Fibroblast of villous mesenchyme (primary cell): ENCODE measurements at places on chromosomes 7 and 10.

- no peak for DNase-seq
Measured at GRCh38 chr10:48210391-48210790, 64.1 kb downstream of the FRMPD2 start.

- no peak for DNase-seq
Measured at GRCh38 chr7:119562839-119563238, 710.1 kb upstream of the KCND2 start.

DNA sequence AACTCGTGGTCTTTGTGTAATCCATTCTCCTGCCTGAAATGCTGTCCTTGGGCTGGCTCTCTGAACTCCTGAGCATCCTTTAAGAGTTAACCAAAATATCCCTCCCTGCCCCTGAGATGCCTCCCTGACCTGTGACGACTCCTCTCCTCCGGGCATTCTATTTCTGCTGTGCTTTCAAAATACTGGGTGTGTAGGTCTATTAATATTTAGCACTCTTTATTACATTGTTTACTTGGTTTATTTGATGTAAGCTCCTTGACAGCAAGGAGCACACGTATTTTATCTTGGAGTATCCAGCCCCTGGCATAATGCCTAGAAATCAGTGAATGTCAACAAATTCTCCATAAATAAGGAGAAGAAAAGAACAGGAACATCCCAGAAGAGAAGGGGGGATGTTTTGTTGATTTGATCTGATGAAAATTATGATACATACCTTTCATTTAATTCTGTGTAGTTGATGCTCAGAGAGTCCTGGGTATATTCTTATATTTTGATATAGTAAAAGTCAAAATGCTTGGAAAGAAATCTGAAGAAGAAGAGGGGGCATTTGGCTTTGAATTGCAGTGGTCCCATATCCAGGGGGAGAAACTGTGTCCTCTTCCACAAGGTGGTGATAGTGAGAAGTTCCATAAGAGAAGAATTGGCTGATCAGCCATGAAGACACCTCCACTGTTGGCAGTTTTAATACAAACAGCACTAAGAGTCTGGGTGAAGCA lies 107.7 kb upstream of the MPP7 start:
- DNase-seq: peak; percentile 7

DNA sequence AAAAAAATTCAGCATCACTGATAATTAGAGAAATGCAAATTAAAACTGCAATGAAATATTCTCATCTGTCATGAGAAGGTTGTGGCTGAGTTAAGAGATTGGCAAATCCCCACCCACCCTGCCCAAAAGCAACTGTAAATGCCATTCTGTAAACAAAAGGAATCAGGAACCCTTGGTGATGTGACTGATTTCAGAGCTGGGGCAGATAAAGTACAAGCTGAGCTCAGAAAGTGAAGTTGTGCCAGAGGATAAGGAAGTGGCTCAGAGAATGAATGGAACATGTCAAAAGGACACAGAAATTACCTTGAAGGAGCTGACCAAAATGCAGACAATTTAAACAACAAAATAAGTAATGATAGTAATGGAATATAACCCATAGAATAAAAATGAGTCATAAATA lies 32.7 kb upstream of the ARMS2 start:
- no peak for DNase-seq

GRCh38 chr10:43892062-43892770 lies 243.5 kb upstream of the ZNF32 start:
- peak; percentile 42 for DNase-seq

DNA sequence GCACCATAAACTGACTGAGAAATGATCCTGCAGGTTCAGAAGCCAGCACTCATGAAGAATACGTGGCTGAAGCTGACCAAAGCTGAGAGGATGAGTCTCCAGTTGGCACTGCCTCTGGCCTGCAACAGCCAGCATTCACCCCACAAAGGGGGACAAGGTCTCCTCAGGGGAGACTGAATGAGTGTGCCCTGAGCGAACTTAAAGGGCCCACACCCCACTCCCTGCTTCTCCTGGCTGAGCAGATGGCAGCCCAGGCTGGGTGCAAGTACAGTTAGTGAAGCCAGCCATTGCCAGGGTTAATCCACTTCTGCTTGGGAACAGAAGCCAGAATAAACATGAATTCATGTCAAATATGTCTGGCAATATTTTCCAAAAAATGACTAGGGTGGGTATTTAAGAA lies 98.1 kb downstream of the PPP1R17 start:
- DNase-seq: no peak

DNA sequence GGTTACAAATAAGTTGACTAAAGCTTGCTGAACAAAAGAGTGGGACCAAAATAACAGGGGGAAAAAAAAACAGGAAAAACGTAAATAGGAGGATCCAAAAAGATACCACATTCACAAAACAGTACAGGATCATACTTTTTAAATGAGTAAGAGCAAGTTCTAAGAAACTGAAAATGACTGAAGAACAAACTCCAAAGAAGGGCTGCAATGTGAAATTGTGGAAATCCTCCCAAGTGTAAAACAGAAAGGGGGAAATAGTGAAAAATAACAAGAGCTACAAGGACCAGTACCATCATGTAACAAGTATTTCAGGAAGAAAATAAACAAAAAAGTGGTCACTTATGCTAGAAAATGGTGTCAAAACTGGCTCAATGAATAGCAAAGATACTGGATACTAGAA lies 46.3 kb downstream of the PDSS1 start:
- DNase-seq: no peak

DNA sequence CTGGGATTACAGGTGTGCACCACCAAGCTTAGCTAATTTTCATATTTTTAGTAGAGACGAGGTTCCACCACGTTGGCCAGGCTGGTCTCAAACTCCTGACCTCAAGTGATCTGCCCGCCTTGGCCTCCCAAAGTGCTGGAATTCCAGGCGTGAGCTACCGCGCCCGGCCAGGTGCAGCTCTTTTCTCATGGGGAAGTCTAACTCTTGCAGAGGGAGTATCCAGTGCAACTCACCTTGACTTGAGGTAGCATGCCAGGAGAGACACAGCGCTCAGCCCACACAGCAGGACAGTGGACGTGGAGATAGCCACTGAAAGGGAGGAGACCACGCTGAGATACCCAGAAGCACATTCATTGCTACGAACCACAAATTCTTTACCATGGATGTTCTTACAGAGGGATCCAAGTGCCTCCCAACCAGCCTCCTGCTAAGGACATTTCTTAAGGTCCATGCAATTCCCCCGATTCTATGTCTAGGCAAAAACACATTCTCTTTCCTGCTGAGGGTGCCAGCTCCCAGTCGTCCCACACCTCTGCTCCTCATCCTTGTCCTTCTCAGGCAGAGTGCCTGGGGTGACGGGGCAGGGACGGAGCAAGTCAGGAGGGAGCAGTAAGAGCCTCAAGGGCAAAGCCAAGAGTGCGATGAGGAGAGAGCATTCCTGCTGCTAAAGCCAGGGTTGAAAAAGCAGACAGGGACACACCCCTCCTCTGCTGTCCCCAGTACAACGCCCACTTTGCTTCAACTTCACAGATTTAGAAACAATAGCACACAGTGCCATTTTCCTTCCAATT lies 21.0 kb downstream of the IL15RA start:
- DNase-seq: no peak

DNA sequence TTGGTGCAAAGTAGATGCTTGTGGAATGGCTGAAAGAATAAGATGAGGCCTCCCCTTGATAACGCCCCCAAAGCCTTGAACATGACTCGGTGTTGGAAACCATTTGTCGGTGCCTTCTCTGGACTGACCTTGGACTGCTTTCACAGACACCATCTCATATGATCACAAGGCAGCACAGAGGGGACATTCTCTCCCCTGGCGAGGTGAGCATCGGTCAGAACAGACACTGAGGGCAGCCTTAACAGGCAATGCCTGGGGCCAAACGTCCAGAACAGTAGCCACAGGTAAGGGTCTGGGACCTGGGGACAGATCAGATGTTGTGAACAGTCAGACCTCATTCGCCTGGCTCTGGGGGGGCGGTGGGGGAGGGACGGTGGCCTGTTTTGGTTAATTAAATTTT lies 2.8 kb upstream of the TRRAP start:
- DNase-seq: no peak

GRCh38 chr7:22230238-22230637 lies 126.7 kb downstream of the RAPGEF5 start:
- no peak for DNase-seq

DNA sequence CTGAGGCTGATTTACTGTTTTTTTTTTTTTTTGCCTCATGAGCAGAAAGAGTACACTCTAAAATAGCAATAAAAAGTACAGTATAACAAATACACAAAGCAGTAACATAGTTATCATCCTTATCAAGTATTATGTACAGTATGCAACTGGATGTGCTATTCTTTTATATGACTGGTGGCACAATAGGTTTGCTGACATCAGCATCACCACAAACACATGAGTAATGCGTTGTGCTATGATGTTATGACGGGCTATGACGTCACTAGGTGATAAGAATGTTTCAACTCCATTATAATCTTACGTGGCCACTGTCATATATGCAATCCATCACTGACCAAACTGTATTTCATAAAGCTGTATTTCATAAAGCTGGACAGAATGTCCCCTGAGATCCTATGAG lies 189.2 kb upstream of the GLI3 start:
- DNase-seq: peak; percentile 42

GRCh38 chr10:24153031-24153430 lies 55.9 kb upstream of the KIAA1217 start:
- DNase-seq: peak; percentile 26

DNA sequence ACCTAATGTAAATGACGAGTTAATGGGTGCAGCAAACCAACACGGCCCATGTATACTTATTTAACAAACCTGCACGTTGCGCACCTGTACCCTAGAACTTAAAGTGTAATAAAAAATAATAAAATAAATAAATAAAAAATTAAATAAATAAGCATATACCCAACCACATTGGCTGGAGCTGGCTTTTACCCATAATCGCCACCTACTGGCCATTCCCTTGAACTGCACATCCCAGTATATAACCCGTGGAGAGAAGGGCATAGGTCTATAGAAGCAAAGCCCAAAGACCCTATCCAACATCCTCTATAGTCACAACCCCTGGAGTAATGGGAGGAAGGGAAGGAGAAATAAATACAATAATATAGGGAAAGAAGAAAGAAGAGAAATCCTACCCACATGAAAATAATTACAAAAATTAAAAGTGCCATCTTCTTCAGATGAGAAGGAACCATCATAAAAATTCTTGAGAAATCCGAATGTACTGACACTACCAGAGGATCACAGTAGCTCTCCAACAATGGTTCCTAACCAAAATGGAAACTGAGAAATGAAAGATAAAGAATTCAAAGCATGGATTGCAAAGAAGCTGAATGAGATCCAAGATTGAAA lies 65.6 kb downstream of the TWIST1 start:
- DNase-seq: peak; percentile 30

- DNase-seq: no peak
Measured at GRCh38 chr10:65340340-65340739, 1585.5 kb upstream of the LRRTM3 start.

- no peak for DNase-seq
Measured at GRCh38 chr7:106287786-106288185, 3.0 kb upstream of the NAMPT start.

DNA sequence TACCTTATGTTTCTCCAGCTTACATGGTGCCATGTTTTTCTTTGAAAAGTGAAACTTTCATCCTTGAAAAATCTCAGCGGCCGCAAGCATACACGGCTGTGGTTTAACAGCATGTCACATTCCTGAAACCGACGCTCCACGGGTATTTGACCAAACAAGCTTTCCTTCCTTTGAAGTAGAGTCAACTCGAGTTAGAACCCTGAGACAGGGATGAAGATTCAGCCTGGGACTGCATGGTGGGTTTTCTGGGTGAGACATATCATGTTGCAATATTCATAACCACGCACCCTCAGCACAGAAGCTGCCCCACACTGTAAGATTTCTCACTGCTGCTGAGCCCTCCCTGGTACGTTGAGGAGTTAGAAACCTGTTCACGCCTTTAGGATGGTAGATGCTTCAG lies 8.1 kb downstream of the CYP26A1 start:
- DNase-seq: peak; percentile 15

- peak; percentile 54 for DNase-seq
Measured at GRCh38 chr7:38186593-38187314, 8.7 kb downstream of the STARD3NL start.

DNA sequence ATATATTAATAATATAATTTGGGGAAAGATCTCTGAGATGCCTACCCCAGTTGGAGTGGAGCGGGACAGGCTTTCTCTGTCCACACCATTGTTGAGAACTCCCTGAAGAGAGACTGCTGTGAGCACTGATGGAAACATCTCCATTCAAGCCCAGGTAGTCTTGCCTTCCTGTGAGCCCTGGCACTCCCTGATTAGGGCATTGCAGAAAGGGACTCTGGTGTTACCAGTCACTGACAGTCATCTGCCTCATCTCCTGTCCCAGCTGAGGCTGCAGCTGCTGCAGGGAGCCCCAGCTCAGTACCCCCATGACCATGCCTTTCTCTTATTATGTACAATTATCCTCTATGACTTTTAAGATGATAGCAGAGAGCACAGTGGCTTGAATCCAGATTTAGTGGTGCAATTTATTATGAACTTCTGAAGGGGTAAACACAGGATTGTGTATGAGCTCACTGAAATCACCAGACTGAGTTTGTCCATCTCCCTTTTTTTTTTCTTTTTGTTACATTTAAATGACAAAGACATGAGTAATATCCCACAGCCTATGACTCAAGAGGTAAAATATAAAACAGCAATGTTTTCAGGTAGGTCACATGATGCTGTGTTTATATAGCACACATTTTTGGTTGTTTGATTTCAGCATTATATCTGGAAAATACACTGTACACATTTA lies 236.9 kb downstream of the SLC25A13 start:
- peak; percentile 29 for DNase-seq

DNA sequence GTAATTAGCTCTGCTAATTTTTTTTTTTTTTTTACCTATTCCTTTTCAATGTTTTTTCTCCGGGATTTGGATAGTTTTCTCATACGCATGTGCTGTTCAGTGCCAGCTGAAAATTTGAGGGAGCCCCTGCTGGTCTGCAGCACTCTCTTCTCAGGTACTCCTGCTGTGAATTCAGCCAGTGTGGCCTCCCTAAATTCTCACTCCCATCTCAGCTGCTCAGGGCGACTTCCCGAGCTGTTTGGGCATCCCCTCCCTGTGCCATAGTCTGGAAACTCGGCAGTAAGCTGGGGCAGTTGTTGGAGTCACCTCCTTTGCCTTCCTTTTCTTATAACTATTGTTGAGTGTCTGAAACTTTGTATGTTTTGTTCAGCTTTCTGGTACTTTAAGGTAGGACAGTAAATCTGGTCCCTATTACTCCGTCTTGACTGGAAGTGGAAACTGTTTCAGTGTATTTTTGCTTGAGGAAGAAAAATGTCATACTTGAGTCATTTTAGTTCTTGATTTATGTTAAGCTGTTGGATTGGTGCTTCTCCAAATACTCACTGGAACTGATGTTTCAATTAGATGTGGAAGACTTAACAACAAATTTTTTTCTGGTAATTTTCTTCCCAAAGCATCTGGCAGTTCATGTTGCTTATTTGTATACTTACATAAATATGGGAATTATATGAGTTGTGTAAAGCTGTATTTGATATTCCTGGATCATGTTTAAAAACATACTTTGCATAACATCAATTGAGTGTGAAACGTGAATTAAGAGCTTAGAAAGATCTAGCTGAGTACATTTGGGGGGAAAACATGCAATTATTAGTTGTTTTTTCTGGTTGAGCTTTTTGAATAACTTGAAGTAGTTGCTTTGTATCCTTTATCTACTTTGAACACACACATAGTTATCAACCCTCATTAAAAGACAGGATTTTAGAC lies 33.7 kb downstream of the MINPP1 start:
- no peak for DNase-seq
